Daoy (cell line): ENCODE measurements at places on chromosomes 2 and 18.

DNA sequence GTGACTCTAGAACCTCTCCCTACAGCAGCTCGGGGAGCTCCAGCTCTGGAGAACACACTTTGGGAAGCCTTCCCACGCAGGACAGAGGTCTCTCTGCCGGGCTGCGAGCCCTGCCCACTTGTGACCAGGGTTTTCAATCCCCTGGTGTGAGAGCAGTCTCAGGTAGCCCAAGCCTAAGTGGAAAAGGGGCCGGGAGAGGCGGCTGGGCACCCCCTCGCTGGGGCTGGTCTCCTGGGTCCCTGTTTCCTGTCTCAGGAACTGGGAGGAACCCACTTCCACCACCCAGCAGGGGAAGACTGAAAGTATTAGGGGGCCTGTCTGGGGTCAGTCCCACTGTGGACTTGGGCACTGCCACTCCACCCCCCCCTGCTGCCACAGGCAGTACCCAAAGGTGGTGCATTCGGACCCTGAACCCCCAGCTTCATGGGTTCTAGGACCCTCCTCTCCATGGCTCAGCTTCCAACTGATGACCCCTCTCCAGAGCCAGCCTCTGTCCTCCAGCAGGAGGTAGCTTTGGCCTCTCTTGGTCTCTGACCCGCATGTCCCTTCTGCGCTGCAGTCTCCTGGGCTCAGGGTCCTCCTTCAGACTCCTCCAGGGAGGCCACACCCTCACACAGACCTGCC lies 70.0 kb downstream of the RRM2 start:
- no peak for DNase-seq

GRCh38 chr2:160387558-160388262 lies 105.9 kb downstream of the RBMS1 start:
- DNase-seq, result peak; percentile 51

DNA sequence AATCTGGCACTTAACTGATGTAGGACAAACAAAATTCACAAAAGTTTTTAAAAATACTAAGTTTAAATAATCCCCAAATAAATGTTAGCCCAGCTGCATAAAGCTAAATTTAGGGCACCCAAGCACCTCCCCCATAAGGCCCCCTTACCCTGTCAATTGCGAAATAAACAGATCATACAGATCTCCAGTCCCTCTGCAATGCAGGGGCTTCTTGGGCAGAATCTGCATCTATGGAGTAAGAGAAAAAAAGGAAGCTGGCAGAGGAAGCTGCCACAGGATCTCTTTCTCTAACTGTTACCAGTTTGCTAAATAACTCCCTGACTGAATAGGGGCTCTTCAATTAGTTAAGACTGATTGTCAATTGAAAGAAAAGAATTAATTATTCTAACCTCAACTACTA lies 117.7 kb downstream of the MEMO1 start:
- DNase-seq, result no peak

- no peak for DNase-seq
Observed at GRCh38 chr18:61580046-61580445, 246.8 kb downstream of the CDH20 start.

- no peak for DNase-seq
Observed at GRCh38 chr2:75790814-75791467, 80.2 kb upstream of the GCFC2 start.

GRCh38 chr2:151063271-151063670 lies 198.4 kb downstream of the RBM43 start:
- DNase-seq, result no peak

DNA sequence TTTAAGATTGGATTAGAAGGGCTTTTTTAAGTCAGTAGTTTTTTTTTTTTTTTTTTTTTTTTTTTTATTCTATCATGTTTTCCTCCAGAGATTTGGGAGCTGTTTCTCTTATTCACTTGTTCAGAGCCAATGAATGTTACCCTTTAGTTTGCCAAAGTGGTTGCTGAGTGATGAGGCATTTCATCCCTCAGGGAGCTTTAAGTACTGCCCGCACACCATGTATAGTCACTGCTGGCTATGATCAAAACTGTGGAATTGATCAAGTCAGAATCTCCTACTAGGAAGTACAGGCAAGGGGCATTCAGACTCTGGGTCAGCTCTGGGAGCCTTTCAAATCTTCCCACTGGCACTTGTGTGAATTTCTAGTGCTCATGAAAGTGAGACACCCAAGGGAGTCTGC lies 201.6 kb downstream of the IKZF2 start:
- no peak for DNase-seq

DNA sequence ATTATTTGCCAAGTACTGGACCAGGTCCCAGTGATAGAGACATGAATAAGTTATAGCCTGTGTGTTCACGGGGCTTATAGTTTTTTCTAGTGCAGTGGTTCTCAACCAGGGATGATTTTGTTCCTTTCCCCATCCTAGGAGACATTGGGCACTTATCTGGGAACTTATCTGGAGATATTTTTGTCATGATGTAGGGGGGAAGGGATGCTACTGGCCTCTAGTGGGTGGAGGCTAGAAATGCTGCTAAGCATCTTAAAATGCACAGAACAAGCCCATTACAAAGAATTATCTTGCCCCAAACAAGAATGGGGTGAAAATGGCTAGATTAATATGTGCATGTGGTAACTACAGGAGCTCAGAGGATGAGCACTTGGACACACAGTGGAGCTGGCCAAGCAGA lies 75.2 kb downstream of the KLHL29 start:
- DNase-seq, result peak; percentile 37

DNA sequence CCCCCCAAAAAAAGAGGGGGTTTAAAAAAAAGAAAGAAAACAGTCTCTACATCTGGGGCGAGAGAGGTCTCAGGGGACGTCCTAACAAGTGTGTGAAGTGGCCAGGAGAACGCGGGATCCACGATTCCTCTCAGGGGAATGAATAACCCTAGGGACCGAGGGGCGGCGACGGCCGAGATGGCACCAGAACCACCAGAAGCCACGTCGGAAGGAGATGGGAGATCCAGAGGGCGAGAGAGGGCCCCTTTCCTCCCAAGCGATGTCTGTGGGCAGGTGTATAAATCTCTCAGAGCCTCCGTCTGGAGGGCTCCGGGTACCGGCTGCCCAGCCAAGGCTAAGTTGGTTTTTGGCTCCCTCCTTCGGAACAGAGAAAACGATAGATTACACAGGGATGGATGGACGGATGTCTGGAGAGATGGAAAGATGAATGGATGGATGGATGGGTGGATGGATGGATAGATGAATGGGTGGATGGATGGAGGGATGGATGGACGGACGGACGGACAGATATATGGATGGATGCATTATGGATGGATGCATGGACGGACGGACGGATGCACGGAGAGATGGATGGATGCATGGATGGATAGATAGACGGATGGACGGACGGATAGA lies 1.7 kb downstream of the EPHA4 start:
- peak; percentile 44 for DNase-seq

GRCh38 chr2:25305775-25306174 lies 36.0 kb downstream of the DNMT3A start:
- no peak for DNase-seq

DNA sequence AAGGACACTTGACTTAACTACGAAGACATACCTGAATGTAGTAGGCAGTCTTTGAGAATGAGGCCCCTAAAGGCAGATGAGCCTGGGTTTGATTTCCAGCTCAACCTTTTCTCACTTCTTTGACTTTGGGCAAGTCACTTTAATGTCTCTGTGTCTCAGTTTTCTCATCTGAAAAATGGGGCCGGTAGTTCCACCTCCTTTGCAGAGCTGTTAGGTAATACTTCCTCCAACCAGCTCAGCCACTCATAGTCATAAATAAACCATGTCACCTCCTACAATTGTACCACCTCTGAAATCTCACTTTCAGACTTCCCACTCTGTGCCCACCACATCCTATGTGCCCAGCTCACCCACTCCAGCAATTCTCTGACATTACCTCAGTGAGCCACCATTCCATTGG lies 10.4 kb downstream of the ARHGAP25 start:
- DNase-seq, result no peak

- peak; percentile 42 for DNase-seq
Observed at GRCh38 chr2:68936889-68937288, 15.8 kb downstream of the GKN2 start.

DNA sequence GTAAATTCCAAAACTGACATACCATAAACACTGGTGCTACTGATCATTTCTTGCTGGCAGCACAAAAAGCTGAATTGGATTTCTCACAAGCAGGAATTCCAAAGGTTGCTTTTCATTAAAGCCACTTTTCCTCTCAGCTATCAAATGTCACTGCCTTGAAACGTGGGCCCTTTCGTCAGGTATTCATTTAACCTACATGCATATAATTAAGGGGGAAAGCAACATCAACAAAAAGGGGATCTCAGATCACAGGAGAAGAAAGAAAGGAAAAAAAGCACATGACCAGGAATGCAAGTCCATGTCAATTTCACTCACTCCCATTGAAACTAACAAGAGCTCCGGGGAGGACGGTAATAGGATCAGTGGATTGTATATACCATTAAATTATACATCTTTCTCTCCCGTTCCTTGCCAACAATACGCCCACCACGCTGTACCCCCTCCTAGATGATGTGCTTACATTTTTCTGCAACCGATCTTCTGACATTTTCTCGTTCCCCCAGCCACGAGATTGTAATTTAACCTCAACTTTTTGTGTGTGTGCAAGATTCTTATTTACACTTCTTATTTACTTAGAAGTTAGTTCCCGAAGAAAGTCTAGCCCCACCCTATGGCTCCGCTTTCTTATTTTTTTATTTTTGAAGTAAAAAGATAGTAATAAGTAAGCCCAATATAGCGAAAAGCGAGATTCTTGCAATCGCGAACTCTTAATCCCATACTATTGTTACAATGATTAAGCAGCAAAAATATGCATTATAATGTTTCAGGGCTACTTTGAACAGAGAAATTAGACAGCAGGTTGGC lies 725 bp downstream of the FIGN start:
- DNase-seq, result peak; percentile 8

- DNase-seq, result no peak
Observed at GRCh38 chr18:48742706-48743475, 204.1 kb downstream of the CTIF start.

GRCh38 chr2:193943406-193943960 lies 1713.5 kb upstream of the SLC39A10 start:
- no peak for DNase-seq

GRCh38 chr2:135256531-135257260 lies 204.6 kb downstream of the RAB3GAP1 start:
- no peak for DNase-seq

DNA sequence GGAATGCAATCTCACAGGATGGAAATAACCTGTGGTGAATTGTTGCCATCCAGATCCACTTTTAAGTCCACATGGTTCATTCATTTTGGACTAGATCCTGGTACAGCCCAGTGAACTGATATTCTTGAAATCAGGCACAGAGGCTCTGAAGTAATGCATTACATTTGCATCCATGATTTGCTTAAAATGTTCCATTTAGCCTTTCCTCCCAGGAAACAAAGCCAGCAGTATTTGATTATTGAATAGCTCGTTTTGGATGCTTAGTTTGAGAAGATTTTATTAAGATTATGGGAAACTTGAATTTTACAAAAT lies 995.8 kb upstream of the CDH2 start:
- no peak for DNase-seq

- no peak for DNase-seq
Observed at GRCh38 chr18:26719896-26720295, 145.6 kb downstream of the AQP4 start.

DNA sequence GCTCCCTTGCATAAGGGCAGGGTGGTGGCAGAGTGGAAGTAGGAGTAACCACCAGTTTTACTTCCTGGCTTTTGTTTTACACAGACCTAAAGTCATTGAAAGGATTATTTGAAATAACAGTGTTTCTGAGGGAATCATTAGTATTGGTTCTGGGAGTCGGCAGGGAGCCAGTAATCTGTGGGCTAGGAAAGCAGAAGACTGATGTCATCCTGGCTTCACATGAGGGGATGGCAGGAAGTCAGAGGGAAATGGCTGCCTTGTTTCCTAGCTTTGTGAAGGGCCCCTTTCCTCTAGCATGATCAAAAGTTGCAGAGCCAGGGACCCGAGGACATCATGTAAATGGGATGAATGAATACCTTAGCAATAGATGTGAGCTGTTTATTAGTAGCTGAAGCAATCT lies 792.6 kb downstream of the CPS1 start:
- DNase-seq, result peak; percentile 16

- DNase-seq, result no peak
Observed at GRCh38 chr2:108586116-108586515, 51.8 kb downstream of the LIMS1 start.
